ENCODE measurements at places on chromosomes 1 and 21.
A peak's percentile ranks its signal among the peaks of the same experiment; 100 is the strongest.

- no peak for DNase-seq
These were observed 347.9 kb downstream of the ZP4 start for GRCh38 chr1:237542525-237543418.

DNA sequence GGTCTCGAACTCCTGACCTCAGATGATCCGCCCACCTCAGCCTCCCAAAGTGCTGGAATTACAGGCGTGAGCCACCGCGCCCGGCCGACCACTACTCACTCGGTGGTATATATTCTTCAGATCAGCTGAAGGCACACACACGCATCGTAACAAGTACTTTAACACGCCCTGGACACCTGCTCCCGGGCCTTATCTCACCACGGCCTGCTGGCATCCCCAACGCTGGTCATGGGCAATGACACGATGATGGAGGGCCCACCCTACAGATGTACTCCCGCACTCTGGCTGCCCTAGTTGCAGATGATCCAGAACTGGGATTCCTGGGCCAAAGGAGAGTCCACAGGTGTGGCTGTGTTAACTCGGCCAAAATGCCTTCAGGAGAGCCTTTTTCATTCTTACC lies 11.6 kb downstream of the UBE2J2 start:
- no peak for DNase-seq

- DNase-seq = no peak
These were observed 30.7 kb downstream of the ITPKB start for GRCh38 chr1:226708342-226708780.

DNA sequence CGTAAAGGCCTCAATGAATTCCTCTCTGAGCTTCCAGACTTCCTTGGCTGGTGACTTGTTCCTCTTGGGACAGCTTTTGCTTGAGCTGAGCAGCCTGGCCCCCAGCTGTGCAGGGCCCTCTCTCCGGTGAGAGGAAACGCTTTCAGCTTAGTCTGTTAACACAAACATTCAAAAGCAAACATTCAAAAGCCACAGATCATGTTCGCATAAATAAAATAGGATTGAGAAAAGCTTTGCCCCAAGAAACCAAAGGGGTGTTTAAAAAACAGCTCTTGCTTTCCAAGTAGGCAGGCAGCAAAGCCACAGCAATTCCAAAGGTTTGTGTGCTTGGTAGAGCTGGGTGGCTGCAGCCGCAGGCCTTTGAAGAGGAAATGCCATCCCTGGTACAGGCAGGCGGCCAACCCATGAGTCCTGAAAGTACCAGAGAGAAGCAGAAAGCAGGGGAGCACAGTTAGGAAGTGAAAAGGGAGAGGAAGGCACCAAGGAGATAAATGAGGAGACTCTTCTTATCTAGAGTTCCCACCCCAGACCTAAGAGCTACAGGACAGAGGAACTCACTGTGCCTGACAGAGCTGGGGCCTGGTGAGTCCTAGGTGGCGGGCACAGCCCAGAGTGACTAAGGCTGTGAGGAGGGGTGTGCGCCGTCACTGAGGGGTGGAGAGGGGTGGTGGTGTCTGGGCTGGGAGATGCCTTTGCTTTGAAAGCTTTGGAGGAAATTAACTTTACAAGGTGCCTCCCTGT lies 48.4 kb downstream of the CCN1 start:
- no peak for DNase-seq

- DNase-seq = no peak
These were observed 45.0 kb upstream of the BCL10 start for GRCh38 chr1:85321237-85321964.

DNA sequence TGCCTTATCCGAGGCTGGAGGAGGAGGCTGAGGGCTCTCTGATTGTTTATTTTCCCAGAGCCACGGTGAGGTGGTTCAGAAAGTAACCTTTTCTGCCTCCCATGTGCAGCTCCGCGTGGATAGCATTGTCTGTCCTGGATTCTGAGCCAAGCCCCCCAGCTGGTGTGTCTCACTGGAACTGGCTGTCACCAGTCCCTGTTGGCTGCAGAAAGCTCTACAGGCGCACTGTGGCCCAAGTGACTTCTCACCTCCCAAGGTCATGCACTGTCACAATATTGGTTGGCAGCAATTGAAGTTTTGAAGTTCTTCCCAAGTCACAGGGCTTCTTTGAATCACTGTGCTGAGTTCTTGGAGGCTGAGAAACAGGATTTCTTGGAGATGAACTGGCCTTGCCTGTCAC lies 8.2 kb downstream of the BMP8A start:
- no peak for DNase-seq

DNA sequence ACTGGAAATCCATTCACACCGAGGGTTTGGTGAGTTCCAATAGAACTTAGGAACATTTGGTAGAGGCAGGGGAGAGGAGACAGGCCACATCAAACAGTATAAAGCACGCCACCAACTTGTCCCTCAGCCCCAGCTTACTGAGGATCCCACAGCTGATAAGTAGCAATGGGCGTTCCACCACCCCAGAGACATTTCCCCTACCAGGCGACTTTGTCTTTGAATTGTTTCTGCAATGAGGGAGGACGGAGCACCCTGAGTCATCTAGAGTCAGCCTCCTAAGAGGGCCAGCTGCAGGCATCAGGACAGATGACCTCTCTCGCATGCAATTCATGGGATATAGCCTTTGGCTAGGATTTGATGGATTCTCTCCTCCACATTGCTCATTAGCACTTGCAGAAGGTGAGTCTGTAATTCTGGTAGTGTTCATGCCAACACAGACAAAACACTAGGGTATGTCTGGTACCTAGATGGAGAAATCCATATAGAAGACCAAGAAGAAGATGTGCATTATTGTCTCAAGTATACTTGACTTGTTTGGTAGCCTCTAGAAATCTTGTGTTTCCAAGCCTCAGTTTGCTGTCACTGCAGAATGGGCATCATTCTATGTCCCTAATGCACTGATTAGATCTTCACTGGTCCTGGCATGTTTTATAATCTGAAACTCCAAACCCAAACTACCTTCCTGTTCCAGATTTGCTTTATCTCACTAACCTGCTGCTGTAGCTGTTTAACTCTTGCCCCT lies 69.0 kb downstream of the RRAGC start:
- no peak for DNase-seq

GRCh38 chr1:147162093-147162492 lies 10.2 kb downstream of the PRKAB2 start:
- DNase-seq = no peak

GRCh38 chr1:226541631-226542622 lies 6.6 kb upstream of the STUM start:
- no peak for DNase-seq

- no peak for DNase-seq
These were observed 371.7 kb upstream of the LRRC7 start for GRCh38 chr1:69196071-69196470.

DNA sequence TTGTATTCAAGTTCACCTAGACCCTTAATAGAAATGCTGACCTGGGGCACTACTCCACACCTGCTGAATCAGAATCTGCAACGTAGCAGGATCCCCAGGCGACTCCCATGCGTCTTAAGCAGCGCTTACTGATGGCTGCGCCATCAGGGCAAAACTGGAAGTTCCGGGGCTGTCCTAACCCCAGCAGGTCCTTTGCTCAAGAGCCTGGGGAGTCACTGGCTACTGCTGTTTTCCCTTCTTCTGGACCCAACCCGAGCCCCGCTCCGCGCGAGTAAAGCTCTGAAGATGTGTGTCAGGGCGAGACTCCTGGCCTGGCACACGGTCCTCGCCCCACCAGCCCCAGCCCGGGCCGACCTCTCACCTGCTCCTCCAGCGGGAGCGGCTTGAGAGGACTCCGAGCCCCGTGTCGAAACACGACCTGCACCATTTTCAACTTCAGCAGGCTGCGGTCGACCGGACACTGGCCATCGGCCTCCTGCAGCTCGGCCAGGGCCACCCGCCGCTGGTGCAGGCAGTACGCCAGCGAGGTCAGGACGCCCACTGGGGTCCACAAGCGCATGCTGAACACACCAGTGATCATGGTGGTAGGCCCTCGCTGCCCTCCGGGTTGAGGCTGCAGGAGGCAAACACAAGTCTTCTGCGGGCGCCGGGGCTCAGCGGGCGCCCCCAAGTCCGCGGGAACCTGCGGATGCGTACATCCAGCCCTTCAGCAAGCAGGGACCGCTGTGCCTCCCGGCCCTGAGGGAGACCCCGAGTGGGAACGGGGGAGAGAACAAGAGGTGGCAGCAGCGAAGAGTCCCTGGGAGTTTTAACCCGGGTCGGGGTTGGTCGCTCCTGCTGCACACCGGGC lies 630 bp downstream of the ACP6 start:
- DNase-seq = peak; percentile 77

GRCh38 chr1:156860628-156861423 lies at the start of gene NTRK1:
Gene NTRK1 (plus strand): TSS chr1:156860865. CDS start chr1:156860935, 70 bp downstream.
- DNase-seq = no peak

DNA sequence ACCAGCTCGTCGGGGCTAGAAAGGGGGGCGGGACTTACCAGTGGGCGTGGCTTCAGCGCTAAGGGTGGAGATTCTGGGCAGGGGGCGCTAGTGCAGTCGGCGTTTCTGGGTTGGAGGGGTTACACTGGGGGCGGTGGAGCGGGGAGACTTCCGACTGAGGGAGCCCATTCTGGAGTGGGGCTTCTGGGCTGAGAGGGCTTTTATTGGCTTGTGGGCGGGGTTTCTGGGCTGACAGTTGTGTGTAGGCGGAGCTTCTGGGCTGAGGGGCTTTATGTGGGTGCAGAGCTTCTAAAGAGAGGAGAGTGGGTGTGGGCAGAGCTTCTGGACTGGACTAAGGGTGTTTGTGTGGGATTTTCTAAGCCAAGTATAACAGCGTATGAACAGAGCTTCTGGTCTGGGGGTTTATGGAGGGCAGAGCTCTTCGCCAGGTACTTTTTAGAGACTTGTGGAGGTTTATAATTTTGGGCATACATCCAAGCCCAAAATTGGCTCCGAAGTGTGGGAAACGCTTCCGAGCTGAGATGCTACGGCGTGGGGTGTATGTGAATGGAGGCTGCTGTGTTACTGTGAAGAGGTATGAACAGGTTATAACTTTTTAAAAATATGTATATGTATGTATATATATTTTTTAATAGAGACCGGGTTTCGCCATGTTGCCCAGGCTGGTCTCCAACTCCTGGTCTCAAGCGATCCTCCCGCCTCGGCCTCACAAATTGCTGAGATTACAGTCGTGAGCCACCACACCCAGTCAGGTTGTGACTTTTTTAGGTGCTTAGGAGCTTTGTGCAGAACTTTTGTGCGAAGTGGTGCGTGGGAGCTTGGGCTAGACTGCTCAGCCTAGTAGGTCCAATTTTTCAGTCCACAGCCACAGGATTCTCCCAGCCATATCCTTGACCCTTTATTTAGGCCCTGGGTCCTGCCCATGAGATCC lies 825 bp downstream of the TMEM39B start:
- peak; percentile 99 for DNase-seq

GRCh38 chr1:93784538-93784937 lies 94.5 kb downstream of the DNTTIP2 start:
- DNase-seq = no peak

GRCh38 chr1:186059311-186059710 lies 315.7 kb downstream of the TPR start:
- no peak for DNase-seq

- DNase-seq = no peak
These were observed 65.0 kb downstream of the PRSS38 start for GRCh38 chr1:227880342-227880924.

DNA sequence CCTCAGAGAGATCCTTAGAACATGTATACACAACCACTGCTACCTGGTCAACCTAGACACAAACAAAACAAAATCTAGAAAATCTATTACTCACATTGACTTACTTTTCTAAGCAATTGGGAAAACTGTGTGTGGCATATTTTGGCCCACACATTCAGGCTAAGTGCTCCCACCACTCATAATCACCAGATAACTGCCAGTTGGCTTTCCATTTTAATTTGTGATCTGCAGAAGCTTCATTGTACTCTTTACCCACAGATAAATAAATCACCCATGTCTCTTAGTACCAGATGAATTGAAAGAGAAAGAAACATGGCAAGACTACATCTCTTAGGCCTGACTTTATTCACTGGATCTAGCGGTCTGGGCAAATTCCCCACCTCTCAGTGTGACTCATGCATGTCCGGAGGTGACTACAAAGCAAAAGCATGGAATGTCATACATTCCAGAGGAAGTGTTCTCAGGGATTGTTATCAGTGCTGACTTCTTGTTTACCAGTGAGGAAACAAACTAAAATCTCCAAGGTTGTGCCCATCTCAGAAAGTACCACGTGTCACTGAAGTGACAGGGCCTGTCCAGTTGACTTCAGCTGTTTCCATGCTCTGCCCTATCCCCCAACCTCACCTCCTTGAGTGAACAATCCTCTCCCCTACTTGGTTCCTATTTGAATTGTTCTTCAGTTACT lies 52.4 kb upstream of the BCL10 start:
- DNase-seq = no peak

DNA sequence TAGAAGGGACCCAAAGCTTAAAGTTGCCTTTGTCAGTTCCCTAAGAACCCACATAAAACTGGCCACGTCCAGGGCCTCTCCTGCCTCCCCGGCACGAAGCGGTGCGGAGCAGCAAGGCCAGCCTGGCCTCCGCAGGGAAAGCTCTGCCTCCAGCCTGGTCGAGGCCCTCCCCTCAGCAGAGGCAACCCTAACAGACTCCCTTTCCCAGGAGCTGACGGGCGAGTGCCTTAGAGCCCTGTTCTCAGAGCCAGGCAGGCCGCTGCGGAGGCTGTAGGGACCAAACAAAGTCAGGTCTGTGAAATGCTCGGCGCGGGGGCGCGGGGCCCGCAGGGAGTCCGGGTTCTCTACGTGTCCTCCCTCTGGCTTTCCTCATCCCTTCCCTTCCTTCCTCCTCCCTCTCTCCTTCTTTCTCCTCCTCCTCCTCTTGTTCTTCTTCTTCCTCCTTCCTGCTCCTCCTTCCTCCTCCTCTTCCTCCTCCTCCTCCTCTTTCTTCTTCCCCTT lies 40.7 kb downstream of the RIPK4 start:
- DNase-seq = peak; percentile 63

- no peak for DNase-seq
These were observed 54.9 kb upstream of the AJAP1 start for GRCh38 chr1:4599521-4599920.

GRCh38 chr1:41325801-41326200 lies 35.4 kb upstream of the FOXO6 start:
- DNase-seq = no peak

- DNase-seq = no peak
These were observed 127.5 kb upstream of the RGS1 start for GRCh38 chr1:192448026-192448578.

- DNase-seq = no peak
These were observed 1.4 kb downstream of the APP start for GRCh38 chr21:26169061-26169610.

GRCh38 chr1:85326851-85327250 lies 50.4 kb upstream of the BCL10 start:
- no peak for DNase-seq

- DNase-seq = no peak
These were observed 146.8 kb upstream of the RAB4A start for GRCh38 chr1:229124116-229124515.

DNA sequence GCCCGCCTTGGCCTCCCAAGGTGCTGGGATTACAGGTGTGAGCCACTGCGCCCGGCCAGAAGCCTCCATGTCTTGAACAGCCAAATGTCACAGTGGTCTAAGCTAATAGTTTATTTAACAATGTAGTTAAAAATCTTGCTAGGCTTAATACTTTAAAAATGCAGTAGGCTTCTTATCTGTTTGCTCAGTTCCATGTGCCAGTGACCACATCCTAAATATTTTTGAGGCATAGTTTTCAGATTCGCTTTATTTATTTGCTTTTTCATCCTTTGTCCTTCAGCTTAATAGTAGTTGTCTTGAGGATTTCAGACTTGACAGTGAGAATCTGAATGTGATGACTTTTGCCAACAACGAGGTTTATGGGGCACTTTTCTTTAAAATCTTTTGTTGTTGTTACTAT lies 59.9 kb upstream of the PRRX1 start:
- no peak for DNase-seq

GRCh38 chr1:41293779-41294178 lies 51.7 kb upstream of the SCMH1 start:
- DNase-seq = no peak
